NCI-H1436 treated with DMSO at 0.1 percent for 48 hours (cell line): ENCODE measurements at places on chromosomes 11 and 22.

- no peak for DNase-seq
Observed at GRCh38 chr22:18109410-18110193, 1.0 kb upstream of the TUBA8 start.

DNA sequence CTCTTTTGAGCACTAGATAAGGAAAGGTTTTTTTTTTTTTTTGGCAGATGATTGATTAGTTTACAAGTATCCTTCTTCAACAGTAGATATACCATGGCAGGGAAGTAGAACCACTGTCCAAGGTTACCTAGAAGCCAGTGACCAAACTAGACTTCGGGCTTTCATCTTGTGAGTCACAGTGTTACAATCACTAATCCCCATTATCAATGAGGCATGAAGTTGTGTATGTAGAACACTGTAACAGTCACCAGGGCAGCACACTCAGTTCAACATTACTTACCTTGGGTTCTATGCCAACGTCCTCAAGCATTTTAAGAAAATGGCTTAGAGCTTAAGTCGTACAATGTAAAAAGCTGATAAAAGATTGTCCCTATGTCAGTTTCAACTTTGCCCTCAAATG lies 430.9 kb downstream of the ETS1 start:
- DNase-seq = no peak

GRCh38 chr22:48565901-48566501 lies 1261.7 kb downstream of the BRD1 start:
- no peak for DNase-seq

GRCh38 chr11:78922859-78923625 lies 348.4 kb upstream of the NARS2 start:
- DNase-seq = no peak

- DNase-seq = no peak
Observed at GRCh38 chr11:122069707-122070360, 46.2 kb downstream of the BLID start.

DNA sequence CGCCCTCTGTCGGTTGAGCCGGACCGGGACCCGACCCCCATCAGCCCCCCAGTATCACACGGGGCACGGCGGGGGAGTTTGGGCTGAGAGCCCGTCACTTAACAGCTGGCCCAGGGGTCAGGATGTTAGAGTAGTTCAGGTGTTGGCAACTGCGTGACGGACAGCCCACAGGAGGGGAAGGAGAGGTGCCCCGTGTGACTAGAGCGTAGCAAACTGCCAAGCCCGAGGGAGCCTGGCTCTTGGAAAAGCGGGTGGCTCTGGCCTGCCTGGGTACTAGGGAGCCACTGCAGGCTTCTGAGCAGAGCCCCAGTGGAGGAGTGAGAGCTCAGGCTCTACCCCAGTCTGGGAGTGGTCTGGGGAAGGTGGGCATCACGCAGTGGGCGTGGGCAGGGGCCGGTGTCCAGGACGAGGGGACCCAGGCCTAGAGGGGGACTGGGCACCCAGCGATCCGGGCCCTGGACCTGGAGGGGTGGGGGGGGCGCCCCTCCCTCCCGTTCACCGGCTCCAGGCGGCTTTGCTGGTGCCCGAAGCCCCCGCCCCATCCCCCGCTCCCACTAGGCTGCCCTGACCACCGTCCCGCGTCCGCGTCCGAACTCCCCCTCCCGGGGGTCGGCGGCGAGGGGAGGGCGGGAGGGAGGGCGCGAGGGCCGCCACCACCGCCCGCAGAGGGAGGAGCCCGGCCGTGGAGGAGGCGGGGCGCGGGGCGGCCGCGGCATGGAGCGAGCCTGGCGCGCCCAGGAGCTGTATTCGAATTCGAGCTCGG lies 24.4 kb downstream of the SHANK3 start:
- DNase-seq = no peak

DNA sequence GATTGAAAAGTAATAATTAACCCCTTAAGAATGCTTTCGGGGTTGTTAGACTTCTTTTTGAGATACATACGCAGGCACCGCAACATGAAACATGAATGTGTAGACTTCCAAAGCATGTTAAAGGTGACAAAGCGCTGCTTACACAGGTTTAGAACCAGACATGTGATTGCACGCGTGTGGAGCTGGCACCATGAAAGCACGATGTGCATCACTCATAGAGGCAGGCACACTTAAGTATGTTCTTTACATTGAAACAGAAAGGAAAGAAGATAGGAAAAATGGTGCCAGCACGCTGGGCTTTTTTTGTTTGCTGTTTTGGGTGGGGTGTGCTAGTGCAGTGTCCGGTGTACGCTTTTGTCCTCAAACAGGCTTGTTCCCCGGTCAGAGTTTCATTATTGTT lies 83.6 kb upstream of the PPARA start:
- no peak for DNase-seq

GRCh38 chr11:45472716-45473317 lies 186.7 kb upstream of the SYT13 start:
- DNase-seq = no peak

DNA sequence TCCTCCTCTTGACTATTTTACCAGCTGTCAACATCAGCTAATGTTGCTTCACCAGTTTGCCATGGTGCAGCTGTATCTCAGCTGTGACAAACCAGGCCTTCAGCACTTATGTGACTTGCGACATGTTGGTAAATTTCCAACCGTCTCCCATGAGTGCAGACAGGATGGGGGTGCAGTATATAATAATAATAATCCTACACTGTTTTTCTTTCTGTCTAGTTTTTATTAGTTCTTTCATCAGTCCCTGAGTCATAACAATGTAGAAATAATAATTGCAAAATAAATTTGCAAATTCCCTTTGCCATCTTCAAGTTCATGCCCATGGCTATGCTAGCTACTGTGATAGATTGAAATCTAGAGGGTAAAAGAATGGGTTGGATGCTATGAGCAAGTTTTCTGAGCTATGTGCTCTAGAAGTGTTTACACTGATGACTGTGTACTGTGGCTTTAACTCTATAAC lies 4.9 kb downstream of the MMP13 start:
- DNase-seq = no peak

DNA sequence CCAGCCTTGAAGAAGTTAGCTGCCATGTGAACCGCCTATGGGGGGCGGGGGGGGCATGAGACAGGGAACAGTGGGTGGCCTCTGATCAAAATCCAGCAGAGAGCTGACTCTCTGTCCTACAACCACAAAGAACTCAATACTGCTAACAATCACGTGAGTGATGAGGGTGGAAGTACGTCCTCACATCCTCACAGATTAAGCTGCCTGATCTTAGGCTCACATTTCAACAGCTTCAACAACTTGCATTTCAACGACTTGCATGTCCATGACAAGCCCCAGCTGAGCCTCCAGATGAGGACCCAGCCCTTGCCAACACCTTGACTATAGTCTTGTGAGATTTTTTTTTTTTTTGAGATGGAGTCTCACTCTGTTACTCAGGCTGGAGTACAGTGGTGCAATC lies 51.6 kb downstream of the CLMP start:
- no peak for DNase-seq

GRCh38 chr11:59542142-59542810 lies 30.9 kb downstream of the OR4D9 start:
- DNase-seq = no peak

DNA sequence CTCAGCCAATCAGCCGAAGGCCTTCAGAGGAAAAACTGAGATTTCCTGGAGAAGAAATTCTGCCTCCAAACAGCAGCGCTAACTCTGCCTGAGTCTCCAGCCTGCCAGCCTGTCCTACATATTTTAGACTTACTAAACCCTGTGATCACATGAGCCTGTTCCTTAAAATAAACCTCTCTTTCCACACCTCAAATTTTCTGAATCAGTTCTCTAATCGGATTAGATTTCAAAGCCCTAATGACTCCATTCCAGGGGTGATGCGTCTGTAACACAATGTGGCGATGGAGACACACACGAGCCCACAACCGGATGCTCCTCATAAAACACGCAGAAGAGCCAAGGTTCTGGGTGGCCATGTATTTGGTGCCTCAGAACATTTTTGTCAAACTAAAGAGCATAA lies 1371.2 kb downstream of the BRD1 start:
- no peak for DNase-seq

DNA sequence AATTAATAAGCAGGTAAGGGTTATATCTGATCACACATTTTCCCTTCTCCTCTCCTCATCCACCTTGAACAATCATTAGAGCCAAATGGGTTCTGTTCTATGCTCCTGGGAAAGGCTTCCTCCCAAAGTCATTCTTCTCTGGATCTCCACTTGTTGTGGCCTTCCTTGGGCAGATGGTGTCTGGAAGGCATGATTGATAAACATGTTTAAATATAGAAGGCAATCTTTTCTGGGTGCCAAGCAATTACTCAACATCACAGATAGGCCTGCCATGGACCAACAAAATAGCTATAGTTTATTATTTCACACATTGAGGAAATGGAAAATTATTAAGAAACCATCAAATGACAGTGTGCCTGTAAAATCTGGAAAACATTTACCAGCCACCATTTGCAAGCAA lies 73.5 kb downstream of the KCNA4 start:
- no peak for DNase-seq

DNA sequence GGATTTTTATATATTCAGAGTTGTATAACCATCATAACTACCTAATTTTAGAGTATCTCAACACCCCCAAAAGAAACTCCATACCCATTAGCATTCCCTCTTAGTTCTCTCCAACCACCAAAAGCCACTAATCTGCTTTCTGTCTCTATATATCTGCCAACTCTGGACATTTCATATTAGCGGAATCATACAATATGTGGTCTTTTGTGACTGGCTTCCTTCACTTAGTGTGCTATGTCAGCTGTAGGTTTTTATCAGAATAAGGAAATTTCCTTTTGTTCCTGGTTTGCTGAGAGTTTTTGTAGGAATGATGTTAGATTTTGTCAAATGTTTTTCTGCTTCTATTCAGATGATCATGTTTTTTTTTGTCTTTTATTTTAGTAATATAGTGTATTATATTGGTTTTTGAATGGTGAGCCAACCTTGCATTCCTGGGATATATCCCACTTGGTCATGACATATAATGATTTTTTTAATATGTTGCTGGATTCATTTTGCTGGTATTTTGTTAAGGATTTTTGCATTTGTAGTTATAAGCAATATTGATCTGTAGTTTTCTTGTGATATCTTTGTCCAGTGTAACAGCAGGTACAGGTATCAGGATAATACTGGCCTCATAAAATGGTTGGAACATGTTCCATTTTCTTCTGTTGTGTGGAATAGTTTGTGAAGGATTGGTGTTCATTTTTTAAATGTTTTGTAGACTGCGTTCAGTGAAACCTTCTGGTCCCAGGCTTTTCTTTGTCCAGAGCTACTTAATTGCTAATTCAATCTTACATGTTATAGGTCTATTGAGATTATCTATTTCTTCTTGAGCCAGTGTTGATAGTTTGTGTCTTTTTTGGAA lies 16.8 kb downstream of the DGCR8 start:
- no peak for DNase-seq

DNA sequence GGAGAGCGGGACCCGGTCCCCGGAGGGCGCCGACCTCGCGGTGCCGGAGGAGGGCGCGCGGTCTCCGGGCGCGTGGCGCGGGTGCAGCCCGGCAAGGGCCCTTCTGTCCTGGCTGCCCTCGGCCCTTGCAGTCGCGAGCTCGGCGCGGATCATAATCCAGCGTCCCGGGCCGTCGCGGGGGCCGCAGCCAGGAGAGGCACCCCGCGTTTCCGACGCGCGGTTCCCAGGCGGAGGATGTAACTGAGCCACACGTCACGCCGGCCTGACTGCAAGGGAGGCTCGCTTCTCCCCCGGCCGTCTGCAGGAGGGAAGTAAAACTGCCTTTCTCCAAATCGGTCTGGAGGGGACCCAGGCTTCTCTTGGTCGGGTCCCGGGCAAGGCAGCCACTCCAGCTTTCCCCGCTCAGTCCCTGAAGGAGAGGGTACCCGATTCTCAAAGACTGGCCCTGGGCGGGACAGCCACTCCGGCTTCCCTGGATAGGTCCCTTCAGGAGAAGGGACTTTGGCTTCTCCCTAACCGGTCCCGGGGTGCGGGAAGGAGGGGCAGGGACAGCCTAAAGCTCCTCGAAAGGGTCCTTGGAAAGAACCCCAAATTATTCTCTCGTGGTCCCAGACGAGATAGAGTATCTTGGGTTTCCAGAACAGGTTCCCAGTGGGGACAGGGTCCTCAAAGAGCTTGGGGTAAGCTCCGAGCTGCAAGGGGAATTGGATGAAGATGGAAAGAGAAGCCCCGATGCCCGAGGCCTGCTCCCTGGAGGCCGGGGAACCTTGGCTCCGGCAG lies 836 bp downstream of the SPON1 start:
- DNase-seq = no peak

GRCh38 chr22:45248832-45249561 lies 8.3 kb upstream of the KIAA0930 start:
- DNase-seq = no peak

- DNase-seq = no peak
Observed at GRCh38 chr22:29291215-29291614, 15.2 kb upstream of the GAS2L1 start.

- DNase-seq = peak; percentile 32
Observed at GRCh38 chr11:117876341-117877119, at the start of gene FXYD6. Gene FXYD6, minus strand, starts transcription at chr11:117876658. Its CDS starts 33,882 bp downstream, at chr11:117842776.

- DNase-seq = no peak
Observed at GRCh38 chr22:21707677-21708076, 27.9 kb downstream of the YPEL1 start.

DNA sequence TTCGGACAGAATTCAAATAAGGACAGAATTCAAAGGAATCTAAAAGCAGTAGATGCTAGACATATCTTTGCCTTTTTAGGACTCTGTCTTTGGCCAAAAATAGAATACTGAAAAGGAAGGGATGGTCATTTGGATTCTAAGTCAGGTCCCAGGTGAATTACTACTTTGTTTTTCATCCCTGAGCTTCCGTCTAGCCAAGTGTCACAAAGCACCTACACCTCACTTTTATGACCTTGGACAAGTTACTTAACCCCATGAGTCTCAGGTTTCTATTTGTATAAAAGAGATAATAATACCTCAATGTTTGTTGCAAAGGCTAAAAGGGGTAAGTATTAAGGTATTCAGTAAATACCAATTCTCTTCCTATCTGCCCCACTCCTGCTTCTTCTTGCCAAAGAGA lies 7.3 kb downstream of the KIF18A start:
- no peak for DNase-seq

GRCh38 chr22:24390576-24390975 lies 36.8 kb upstream of the ADORA2A start:
- DNase-seq = no peak

DNA sequence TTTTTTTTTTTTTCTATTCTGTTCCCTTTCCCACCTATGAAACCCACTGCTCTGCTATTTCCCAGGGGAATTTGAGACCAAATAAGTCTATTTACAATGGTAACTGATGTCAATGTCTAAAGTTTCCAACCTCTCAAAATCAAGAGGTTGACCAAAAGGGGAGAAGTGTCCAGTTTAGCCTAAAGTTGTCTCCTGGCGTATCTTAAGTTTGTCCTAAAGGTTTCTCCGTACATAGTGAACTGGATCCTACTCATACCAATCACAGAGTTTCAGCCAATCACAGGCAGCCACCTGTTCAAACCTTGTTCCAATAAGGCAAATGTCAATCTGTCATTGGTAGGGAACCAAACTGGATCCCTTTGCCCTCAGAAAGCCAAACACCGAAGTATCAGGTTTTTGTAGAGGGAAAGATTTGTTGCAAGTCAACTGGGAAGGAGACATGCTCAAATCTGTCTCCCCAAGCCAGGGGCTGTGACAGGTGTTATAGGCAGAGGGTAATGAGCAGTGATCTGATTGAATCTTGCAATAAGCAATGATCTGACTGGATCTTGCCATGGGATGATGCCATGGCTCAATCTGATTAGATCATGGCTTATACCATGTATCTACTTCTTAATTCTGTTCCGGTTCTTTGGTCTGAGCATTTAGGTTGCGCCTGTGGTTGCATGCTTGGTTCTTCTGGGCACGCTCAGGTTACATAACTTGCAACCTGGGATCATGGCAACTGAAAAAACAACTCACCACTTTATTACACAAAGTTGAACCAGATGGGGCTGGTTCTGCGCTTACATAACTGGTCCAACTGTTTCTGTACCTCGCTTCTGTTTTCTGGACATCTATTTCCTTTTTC lies 1.1 kb upstream of the VPS37C start:
- DNase-seq = peak; percentile 60

- DNase-seq = no peak
Observed at GRCh38 chr11:64885367-64886286, 7.2 kb upstream of the EHD1 start.
